ENCODE measurements at places on chromosomes 1 and 21.

GRCh38 chr1:18132711-18133541, 25.3 kb downstream of the IGSF21 start:
- DNase-seq: no peak

GRCh38 chr1:43708002-43708410, 670 bp downstream of the ST3GAL3 start:
- no peak for DNase-seq

DNA sequence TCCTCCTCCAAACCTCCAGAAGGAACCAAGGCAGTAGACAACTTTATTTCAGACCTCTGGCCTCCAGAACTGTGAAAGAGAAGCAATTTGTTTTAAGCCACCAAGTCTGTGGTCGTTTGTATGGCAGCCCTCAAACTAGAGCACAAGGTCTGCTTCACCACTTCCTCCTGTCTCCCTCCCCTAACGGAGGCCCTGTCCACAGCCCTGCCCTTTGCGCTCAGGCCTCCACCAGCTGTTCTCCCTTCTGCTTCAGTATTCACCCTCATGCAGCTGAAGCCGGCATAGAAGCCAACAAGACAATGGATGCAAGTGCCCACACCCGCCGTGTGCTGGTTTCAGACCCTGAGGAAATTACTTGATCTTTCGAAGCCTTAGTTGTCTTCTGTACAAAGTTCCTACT, 364.1 kb downstream of the HHAT start:
- DNase-seq: no peak

DNA sequence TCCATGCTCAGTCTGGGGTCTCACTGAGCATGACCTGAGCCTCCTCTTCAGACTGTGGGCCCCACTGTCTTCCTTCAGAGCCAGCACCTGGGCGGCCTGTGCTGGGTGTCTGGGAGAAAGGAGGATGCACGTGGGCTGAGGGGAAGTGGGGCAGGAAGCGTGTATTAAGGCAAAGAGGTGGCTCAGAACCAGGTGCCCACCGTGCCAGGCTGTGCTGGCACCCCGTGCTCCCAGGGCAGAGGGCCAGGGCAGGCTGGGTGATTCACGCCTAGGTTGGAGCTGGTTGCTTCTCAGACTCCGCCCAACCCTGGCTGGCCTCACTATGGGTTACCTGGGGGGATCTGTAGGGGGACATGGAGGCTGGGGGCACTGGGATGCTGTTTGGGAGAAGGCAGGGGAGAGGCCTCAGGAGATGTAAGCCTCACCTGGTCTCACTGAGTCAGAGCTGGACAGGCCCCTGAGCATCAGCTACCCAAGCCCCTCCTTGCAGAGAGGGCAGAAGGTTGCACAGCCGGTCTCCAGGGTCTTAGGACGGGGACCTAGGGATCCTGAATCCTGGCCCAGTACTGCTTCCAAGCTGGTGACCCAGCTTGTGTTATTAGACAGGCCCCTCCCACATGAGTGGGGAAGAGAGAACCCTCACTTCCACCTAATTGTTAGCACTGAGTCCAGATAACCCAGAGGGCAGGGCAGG, 18.6 kb upstream of the PADI1 start:
- DNase-seq: no peak

GRCh38 chr1:109253803-109254620, 4.7 kb downstream of the CELSR2 start:
- DNase-seq: no peak

GRCh38 chr1:7648761-7649384, 122.2 kb upstream of the VAMP3 start:
- peak; percentile 39 for DNase-seq

- peak; percentile 64 for DNase-seq
Measured at GRCh38 chr1:184982002-184982954, 8.0 kb upstream of the NIBAN1 start.

GRCh38 chr1:5269901-5270300, 615.5 kb downstream of the AJAP1 start:
- DNase-seq: no peak

DNA sequence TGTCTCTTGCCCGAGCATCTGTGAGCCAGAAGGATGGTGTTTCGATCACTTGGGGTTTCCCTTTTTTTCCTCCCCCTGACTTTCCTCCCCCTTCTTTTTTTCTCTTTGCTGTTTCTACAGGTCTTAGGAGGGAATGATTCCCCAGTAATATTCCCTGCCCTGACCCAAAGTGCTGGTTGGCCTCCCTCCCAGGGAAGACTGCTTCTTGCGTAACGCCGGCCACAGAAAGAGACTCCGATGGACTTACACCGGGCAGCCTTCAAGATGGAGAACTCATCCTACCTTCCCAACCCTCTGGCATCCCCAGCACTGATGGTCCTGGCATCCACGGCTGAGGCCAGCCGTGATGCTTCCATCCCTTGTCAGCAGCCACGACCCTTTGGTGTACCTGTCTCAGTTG, 6.8 kb downstream of the RNF220 start:
- DNase-seq: no peak

DNA sequence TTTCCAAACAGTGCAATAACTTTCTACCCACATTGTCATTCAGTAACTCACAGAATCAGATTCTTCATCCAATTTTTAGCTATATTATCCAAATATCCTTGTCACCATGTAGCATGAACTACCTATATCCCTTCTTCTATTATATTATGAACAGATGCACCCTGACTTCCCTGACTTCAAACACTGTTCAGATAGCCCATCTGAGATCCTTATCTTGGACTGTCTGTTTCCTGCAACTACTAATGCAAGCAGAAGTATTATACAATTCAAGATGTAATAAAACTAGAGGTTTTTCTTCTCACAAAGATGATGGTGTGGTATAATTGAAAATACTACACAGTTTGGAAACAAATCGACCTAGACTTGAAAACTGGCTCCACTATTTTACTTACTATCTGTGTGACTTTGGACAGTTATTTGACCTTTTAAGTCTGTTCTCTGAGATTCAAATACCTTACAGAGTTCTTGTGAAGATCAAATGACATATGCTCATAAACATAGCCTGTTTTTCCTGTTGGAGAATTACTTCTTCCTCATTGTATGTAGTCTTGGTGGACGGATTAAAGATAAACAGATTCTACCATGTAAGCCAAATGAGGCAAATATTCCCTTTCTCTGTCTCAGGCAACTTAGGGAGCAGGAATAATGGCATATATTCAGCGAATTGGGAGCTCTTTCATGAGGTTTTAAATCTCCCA, 407.9 kb upstream of the ZRANB2 start:
- DNase-seq: no peak

DNA sequence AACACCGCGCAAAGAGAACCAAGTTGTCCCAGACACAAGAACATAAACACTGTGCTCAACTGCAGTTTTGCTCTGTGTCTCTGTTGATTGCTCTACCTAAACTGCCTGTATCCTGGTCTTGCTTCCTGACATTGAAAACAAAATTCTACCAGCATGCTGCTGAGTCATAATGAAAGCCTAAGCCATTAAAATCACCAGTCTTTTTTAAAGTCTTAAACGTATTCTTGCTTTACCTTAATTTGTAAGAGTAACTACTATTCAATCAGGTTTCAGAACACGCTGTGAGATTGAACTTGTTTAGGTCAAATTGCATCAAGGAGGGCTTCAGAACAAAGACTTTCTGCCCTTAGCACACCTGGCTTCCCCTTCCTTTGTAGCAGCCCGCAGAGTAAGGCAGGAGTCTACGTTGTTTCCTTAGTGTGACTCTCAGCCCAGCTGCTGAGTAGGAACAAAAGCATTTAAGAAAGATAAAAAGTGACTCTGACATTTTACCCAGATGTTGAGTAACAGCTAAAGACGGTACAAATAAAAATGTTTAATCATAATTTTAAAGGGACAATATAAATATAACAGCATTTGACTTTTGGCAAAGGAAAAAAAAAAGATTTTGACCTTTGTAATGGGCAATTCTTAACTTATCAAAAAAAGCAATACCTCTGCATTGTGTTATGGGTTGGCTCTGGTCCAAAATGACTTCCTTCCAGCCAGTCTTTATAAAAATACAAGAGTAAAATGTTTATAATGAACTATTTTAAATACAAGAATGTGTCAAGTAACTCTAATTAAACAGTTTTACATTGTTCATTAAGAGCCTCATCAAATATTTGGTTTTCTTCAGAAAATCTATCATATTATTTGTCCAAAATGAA, 186.9 kb upstream of the ADGRL4 start:
- DNase-seq: no peak

DNA sequence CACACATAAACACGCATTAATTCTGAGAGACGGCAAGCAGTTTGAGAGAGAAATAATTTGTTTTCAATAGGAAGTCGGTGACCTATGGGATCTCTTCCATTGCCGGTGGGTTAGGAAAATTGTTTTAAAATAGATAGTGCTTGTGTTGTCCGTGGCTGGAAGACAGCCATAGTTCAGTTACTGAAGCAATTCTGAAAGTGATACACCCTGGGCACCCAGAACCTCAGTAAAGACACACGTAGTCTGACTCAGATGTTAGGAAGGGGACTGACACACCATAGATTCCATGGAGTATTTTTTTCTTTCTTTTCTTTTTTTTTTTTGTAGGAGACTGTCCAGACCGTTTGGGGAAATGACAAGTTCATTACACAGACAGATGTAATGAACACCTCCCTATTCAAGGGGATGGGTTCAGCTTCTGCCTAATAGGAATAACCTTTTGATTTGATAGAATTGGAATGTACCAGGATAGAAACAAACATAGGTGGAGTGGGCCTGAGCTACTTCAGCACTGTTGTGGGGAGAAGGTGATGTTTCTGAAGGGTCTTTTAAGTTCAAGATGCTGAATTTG, 1.6 kb downstream of the C1orf21 start:
- DNase-seq: no peak

- no peak for DNase-seq
Measured at GRCh38 chr1:223639331-223639749, 26.2 kb downstream of the CAPN8 start.

DNA sequence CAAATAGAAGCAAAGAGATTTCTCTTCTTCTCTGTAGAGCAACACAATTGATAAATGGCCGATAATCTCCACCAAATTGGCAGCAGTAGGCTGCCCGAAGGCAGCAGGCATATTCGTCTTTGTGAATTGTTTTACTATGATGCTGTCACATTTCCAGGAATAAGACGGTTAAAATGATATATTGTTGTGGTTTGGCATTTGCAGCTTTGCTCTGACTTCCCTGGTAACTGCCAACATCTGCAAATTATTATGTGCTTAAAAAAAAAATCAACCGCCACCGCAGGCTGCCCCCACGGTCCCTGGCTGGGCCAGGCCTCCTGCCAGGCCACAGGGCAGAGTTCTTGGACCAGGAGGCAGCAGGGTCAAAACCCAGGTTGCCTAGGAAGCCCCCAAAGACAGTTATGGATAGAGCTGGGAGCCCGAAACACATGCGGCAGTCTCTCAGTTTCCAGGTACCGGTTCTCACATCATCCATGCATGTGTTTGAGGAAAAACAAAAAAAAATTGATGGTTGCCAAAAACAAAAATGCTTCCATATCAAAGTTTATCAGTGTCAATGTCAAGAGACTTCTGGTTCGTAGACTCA, 179.3 kb downstream of the ETS2 start:
- DNase-seq: no peak

DNA sequence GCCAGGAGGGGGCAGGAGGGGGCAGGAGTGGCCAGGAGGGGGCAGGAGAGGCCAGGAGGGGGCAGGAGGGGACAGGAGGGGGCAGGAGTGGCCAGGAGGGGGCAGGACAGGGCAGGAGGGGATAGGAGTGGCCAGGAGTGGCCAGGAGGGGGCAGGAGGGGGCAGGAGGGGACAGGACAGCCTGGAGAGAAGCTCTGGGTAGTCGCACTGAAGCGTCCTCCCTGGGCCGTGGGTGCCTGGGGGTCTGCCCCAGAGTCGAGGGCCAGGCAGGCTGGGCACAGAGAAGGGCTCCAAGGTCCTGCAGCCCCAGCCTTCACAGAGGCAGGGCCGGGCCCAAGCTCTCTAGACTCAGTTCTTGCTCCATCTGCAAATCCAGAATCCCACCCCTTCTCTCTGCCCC, 22.9 kb downstream of the MEGF6 start:
- no peak for DNase-seq

GRCh38 chr1:42209526-42210251, 45.1 kb upstream of the GUCA2A start:
- no peak for DNase-seq

DNA sequence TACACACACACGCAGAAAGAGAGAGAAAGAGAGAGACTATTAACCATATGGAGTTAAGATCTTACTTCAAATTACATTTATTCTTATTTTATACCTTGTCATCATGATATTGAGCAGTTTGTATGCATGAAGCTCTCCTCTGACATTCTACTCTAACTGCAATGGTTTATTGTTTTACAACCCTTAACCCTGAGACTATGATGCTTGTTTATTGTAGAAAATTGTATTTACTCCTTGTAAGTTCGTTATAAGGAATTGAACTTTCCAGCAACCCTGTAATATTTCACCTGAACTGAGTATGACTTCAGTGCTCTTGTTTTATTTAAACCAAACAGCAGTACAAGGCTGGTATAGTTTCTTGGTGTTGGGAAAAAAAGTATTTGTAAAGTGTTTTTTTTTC, 18.6 kb upstream of the PTPRF start:
- no peak for DNase-seq

DNA sequence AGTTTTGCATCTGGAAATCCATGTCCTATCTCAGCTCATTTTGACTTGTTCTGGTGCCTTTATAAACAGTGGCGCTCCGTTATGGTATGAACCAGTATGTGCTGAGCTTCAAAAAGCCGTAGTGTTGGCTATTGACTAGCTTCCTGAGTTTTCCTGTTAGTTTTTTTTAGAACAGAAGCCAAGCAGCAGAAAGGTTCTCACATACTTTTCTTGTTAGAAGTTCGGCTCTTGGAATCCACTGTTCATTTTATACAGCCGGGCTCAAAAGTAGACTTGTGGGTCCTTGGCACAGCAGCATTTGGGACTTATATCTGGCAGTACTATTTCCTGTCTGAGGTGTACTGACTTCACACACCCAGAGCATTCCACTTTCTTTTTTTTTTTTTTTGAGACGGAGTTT, 63.8 kb downstream of the TBCE start:
- no peak for DNase-seq

GRCh38 chr1:60903591-60903990, 178.8 kb upstream of the NFIA start:
- no peak for DNase-seq

DNA sequence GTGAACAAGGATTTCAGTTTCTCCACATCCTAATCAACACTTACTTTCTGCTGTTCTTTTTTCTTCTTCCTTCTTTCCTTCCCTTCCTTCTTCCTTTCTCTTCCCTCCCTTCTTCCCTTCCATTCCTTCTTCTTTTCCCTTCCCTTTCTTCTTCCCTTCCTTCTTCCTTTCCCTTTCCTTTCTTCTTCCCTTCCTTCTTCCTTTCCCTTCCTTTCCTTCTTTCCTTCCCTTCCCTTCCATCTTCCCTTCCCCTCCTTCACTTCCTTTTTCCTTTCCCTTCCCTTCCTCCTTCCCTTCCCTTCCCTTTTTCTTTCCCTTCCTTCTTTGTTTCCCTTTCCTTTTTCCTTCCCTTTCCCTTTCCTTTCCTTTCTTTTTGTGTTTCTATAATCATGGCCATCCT, 115.3 kb downstream of the KIF26B start:
- DNase-seq: no peak

GRCh38 chr1:203158960-203159665, 16.5 kb downstream of the MYBPH start:
- no peak for DNase-seq

- DNase-seq: no peak
Measured at GRCh38 chr1:245153552-245154428, 995 bp upstream of the KIF26B start.
